ENCODE measurements at places on chromosomes 5 and 9.

GRCh38 chr5:177479774-177480173 is 6.3 kb upstream of the DBN1 start:
- no peak for DNase-seq

GRCh38 chr9:68472119-68472518 is 68.6 kb downstream of the TMEM252 start:
- DNase-seq = peak; percentile 10

DNA sequence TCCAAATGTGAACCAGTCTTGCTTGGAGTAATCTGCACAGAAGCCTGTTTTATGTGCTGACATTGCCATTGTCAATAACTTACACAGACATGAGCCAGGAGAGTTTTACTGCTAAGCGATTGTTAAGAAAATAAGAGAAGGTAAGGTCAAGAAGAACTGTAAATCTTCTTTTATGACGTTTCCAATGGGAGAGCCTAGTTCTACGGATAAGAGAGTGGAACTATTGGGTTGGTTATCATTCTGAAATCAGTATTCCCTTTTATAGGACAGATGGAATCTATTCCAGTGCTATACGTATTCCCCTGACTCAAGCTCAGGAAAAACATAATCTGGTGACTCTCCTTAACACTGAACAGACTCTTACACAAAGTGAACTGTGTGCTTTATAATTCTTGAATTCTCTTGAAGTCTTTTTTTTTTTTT is 137.9 kb upstream of the OTULINL start:
- peak; percentile 76 for DNase-seq

GRCh38 chr5:146344155-146345118 is 5.8 kb downstream of the POU4F3 start:
- no peak for DNase-seq

DNA sequence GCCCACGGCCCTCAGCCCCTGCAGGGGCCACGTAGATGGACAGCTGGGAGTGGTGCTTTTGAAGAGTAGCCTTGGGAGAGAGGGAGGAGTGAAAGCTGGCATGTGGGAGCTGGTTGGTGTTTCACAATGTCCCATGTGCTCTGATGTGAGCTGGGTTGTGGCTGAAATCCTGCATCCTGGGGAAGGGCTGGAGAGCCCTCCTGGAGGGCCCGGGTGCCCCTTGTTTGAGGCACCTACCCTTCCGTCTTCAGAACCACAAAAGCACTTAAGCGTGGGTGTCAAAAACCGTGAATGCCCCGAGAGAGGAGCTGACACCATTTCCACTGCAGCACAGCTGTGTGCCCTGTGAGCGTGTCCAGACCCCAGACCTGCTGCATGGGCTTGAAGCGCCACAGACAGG is 199.1 kb upstream of the ZNF618 start:
- no peak for DNase-seq

DNA sequence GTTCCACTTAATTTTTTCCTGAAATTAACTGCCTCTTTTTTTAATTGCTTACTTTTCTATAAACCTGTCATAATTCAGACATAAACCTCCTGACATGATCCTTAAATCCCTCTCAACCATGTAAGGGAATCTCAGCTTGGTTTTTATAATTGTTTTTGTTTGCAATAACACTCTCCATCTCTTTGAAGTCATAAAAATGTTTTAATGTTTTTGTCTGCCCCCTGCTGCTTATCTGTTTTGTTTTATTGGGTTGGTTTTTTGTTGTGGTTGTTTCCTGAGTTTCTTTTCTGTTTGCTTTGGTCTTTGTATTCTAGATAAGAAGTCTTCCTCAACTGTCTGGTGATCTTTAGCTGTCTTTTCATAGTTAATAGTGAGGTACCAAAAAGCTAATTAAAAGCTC is 142.0 kb downstream of the CDH6 start:
- DNase-seq = no peak

Measured in fibroblast of skin of back (primary cell).